Stomach (tissue), 19 donors: ENCODE measurements at places on chromosomes 7 and 10.

DNA sequence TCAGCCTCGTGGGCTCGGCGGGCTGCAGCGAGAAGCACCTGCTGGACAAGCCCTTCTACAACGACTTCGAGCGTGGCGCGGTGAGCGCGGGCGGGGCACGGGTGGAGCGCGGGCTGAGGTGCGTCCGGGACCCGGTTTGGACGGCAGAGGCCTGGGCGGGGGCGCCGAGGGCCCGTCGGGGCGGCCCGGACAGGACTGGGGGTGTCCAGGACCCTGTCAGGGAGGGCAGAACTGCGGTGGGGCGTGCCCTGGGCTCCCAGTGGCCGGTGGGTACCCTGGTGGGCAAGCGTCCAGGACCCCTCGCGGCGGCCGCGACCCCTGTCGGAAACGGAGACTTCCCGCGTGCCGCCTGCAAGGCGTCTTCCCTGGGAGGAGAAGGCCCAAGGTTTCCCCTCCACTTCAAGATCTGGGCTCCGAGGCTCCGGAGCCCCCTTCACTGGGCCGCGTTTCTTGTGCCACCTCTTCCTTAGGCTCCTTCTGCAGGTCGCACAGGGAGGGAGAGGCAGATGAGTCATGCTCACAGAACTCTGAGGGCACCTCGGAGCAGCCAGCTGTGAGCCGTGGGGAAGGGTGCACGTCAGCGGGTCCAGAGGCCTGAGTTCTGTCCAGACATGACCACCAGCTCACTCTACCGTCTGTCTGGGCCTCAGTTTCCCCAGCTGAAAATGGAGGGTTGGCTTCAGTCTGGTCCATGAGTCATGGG, 485 bp downstream of the ALOX5 start:
- no peak for DNase-seq

DNA sequence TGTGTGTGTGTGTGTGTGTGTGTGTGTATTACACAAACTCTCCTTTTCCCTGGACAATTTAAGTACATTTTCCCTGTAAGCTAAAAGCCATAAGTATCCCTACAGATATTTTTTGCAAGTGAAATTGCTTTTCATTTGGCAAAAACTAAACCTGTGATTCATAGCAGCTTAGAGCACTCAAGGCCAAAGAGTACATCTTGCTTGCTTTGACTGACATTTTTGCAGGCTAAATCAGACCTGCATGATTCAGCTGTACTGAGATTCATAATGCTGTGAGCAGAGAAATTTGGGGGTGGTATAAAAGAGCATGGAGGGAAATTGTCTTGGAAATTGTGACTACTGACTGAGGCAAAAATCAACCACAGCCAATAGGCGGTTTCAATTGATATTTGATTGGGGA, 500.4 kb downstream of the GFRA1 start:
- DNase-seq, result no peak

DNA sequence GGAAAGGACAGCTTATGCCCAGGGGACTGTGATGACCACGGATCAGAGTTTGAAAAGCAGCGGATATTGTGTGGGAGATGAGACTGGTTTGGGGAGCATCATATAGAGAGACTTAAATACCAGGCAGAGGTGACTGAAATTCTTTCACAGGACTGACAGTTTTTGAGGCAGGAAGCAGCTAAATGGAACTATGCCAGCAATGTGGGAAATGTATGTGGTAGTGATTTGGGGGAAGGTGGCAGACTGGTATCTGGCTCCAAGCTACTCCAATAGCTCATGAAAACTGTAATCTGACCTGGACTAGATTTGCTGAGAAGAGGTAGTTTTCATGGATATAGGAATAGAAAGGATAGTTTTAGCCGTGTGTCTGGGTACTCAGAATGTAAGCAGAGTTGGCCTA, 592.6 kb downstream of the REEP3 start:
- DNase-seq, result no peak

- no peak for DNase-seq
Measured at GRCh38 chr7:7035851-7036250, 146.5 kb upstream of the C1GALT1 start.

GRCh38 chr10:50387007-50387731, 135.9 kb upstream of the ASAH2 start:
- DNase-seq, result no peak

GRCh38 chr10:114272696-114273095, 33.6 kb downstream of the VWA2 start:
- DNase-seq, result no peak

DNA sequence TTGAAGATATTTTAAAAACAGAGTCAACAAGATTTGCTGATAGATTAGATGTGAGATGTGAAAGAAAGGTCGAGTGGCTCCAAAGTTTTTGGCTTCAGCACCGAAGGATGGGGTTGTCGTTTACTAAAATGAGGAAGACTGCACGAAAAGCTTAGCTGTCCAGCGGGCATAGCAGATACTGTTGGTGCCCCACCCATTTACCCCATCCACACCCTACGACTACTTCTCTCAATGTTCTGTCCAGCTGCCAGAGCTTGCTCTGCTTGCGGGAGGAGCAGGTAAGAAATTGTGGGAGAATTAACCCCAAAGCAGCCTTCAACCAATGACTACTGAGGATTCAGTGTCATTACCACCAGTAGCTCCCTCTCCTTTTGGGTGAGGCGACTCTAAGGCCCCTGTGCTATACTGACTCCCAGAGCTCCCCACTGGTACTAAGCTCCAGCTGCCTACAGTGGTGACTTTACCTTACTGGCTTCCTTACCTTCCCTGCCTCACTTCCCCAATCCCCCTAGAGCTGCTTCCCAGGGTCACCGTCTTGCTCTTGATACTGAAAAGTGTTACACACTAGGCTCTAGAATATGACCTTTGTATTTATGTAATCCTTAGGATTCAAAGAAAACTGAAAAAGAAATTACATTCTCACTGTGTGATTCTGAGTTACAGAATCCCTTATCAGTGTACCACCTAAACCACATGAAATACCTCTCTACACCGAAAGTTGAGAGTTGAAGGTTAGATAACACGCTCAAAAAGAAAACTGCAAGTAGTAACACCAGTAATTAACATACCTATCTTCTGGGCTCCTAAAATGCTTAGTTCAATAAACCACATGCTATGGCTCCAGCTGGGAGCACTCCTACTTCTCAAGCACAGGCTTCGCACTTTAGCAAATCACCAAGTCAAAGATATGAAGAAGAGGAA, 22.3 kb downstream of the CACUL1 start:
- no peak for DNase-seq

GRCh38 chr7:85196696-85197095, 9.8 kb upstream of the SEMA3D start:
- no peak for DNase-seq

- no peak for DNase-seq
Measured at GRCh38 chr10:130689743-130690626, 553.8 kb downstream of the GLRX3 start.

- DNase-seq, result no peak
Measured at GRCh38 chr10:116720668-116721546, 21.5 kb downstream of the HSPA12A start.

DNA sequence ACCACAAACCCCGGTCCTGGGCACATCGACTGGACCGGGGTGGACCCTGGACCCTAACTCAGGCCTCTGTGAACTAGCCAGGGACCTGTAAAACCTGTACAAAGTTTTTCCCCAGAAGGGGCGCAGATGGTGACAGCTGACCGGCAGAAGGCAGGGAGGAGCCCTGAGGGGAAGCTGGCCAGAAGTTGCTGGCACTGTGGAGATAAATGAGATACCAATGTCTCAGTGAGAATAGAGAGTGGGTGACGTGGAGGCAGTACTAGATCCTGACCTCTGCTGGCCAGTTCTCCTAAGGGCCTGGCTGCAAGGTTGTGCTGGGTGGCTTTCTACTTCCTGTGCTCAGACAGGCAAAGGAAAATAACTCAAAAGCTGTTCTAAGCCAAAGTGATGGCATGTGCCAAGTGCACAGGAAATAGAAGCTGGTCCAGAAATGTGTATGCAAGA, 10.6 kb upstream of the TSPAN14 start:
- DNase-seq, result no peak
